SW480 (cell line): ENCODE measurements at places on chromosomes 3 and 15.

- DNase-seq, result no peak
These were observed 81.7 kb downstream of the CEP63 start for GRCh38 chr3:134567605-134568004.

DNA sequence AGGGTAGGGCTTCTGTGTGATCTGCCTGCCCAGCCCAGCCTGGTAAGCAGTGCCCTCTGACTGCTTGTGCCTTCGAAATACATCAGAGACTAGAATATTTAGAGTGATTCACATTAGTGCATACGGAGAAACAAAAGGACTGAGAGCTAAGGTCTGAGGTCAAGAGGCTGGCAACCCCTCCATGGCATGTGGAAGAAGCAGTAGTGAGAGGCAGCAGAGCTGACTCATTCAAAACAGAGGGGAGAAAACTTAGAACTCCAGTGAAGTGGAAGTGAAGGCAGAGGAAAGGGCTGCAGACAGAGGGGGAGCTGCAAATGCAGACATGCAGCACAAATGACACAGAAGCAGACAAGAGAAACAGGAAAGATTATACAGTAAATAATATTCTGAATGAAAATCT lies 61.6 kb downstream of the ULK4 start:
- DNase-seq, result no peak

DNA sequence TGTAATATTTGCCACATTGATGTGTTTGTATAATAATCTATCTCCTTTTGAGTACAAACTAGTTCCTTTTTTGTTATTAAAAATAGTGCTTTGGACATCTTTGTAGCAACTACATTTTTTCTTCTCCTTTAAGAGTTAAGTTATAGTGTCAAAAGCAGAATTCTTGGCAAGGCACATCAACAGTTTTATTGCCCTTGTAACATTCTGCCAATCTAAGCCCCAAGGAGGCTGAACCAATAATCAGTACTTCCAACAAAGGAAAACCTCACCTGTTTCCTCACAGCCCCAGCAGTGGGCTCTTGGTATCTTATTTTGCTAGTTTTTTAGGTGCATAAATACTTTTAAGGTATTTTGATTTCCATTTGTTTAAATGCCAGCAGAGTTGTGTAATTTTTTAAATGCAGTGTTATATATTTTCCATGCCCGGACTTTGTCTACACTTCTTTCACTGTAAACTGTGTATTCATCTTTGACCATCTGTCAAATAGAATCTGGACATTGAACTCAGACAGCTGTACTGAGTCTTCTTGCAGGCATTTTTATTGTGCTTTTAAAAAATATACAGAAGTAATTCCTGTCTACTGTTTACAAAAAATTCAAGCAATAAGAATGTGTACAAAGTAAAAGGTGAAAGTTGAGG lies 101.0 kb downstream of the MYLK start:
- DNase-seq, result no peak

- peak; percentile 54 for DNase-seq
These were observed 101.6 kb downstream of the ZPLD1 start for GRCh38 chr3:102536456-102536855.

GRCh38 chr3:27422617-27423016 lies 53.4 kb upstream of the NEK10 start:
- no peak for DNase-seq
